Activated CD4-positive, alpha-beta T cell treated with anti-CD3 and anti-CD28 coated beads for 36 hours (primary cell): ENCODE measurements at places on chromosomes 4 and X. TPM values are rescaled to one million over a fixed set of nuclear protein-coding genes. Genes with fewer than 3 reads are reported as not detected.

The AFF1 gene
- 47.3 TPM for total RNA-seq

The CT45A1 gene
- total RNA-seq, result not detected

The RTL3 gene
- total RNA-seq, result not detected

The XAGE1A gene
- total RNA-seq, result not detected

The SNX25 gene
- total RNA-seq, result 15.0 TPM

The TSC22D3 gene
- total RNA-seq, result 23.3 TPM

The HOPX gene
- total RNA-seq, result 83.9 TPM

The SLITRK4 gene
- not detected for total RNA-seq

The HSPA4L gene
- total RNA-seq, result 2.7 TPM
